Pulmonary artery endothelial cell (primary cell): ENCODE measurements at places on chromosomes 11 and 22. TPM values are rescaled to one million over a fixed set of nuclear protein-coding genes. Genes with fewer than 3 reads are reported as not detected.

TYR gene
- not detected in 2 replicates for total RNA-seq

ZBTB16 gene
- 17.3 and 41.7 TPM in 2 replicates for total RNA-seq

RAB39A gene
- 0.07 TPM in 1 of 2 replicates, not detected in the other for total RNA-seq

MYO7A gene
- 0.13 and 0.18 TPM in 2 replicates for total RNA-seq

KIRREL3 gene
- total RNA-seq = not detected in 2 replicates

TMEM86A gene
- 0.92 and 2.4 TPM in 2 replicates for total RNA-seq

ENTHD1 gene
- not detected in 2 replicates for total RNA-seq

LINC01488 gene
- not detected in 2 replicates for total RNA-seq
